ENCODE measurements at places on chromosomes 13 and 19. TPM values are rescaled to one million over a fixed set of nuclear protein-coding genes. Genes with fewer than 3 reads are reported as not detected.

GRCh38 chr19:33660410-33661124, 38.8 kb downstream of the CHST8 start:
- H3K4me3 ChIP-seq, result no peak overlapping the region
- H3K27me3 ChIP-seq, result no peaks in the 10 kb centered on the region
- H3K4me1 ChIP-seq, result no peaks in the 10 kb centered on the region
- DNase-seq, result no peak

The KLK15 gene
- not detected for polyA plus RNA-seq

The IZUMO2 gene
- polyA plus RNA-seq, result not detected

- no peaks in the 10 kb centered on the region for H3K36me3 ChIP-seq
- no peak for DNase-seq
- no peak overlapping the region for H3K27ac ChIP-seq
- no peak overlapping the region for H3K4me3 ChIP-seq
Measured at GRCh38 chr13:63408331-63409189, 1992.9 kb upstream of the PCDH20 start.

GRCh38 chr19:36986601-36987000, 70.5 kb downstream of the ZNF568 start:
- no peak overlapping the region for H3K27ac ChIP-seq
- no peak for DNase-seq
- H3K4me1 ChIP-seq, result no peaks in the 10 kb centered on the region
- no peak overlapping the region for H3K4me3 ChIP-seq
- H3K36me3 ChIP-seq, result peaks cover 28% of the 10 kb centered on the region

Measured in CD4-positive, CD25-positive, alpha-beta regulatory T cell (primary cell).